NCI-H510A treated with DMSO at 0.1 percent for 48 hours (cell line): ENCODE measurements at places on chromosomes 2 and 18.

DNA sequence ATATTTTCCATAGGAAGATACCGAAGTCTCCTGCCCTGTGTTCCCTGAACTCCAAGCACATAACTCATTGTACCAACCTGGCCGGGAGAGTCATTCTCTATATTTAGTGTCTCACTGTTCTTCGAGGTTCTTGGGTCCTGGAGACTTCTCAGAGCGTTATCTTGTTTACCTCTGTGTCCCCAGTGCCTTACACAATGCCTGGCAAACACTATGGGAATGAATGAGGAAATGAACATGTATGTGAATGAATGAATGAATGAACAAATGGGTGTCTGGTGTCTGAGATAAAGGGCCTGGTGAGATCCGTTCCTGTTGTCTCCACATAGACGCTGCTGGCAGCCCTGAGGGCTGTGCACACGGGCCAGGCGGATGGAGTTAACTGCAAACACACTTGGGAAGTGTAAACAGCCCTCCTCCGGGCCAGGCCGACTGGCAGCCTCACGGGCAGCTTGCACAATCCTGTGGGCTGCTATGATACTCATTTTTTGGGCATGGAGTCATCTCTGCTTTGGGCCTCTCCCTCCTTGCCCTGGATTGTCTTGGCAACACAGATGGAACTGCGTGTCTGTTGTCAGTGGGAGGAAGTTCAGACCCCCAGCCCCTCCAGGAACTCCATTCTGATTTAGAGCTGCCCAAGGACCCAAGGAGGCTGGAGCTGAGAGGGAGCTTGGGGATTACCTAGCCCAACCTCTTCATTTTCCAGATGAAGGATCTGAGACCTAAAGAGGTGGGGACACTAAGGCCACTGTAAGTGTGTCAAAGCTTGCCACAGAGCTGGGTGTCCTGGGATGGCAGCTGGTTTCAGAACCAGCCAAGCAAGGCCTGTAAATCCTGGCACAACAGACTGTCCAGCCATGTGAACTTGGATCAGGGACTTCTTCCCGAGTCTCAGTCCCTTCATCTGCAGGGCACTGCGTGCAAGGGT lies 124.4 kb downstream of the INHBB start:
- DNase-seq = peak; percentile 58

- DNase-seq = no peak
These were observed 303.7 kb upstream of the HS6ST1 start for GRCh38 chr2:128622371-128622770.

- DNase-seq = no peak
These were observed at the start of gene CYS1 for GRCh38 chr2:10079870-10080535. Gene CYS1, minus strand, starts transcription at chr2:10080411. Its CDS starts 188 bp downstream, at chr2:10080223.

- DNase-seq = no peak
These were observed 37.2 kb downstream of the KYNU start for GRCh38 chr2:142914507-142915313.

GRCh38 chr2:37389989-37390765 lies 45.7 kb downstream of the QPCT start:
- peak; percentile 58 for DNase-seq

- DNase-seq = no peak
These were observed 111.4 kb downstream of the DYSF start for GRCh38 chr2:71564790-71565189.

- peak; percentile 56 for DNase-seq
These were observed 80.8 kb downstream of the RTN4 start for GRCh38 chr2:54969295-54969939.

- DNase-seq = no peak
These were observed 235.4 kb downstream of the NDUFA10 start for GRCh38 chr2:239789711-239790110.

DNA sequence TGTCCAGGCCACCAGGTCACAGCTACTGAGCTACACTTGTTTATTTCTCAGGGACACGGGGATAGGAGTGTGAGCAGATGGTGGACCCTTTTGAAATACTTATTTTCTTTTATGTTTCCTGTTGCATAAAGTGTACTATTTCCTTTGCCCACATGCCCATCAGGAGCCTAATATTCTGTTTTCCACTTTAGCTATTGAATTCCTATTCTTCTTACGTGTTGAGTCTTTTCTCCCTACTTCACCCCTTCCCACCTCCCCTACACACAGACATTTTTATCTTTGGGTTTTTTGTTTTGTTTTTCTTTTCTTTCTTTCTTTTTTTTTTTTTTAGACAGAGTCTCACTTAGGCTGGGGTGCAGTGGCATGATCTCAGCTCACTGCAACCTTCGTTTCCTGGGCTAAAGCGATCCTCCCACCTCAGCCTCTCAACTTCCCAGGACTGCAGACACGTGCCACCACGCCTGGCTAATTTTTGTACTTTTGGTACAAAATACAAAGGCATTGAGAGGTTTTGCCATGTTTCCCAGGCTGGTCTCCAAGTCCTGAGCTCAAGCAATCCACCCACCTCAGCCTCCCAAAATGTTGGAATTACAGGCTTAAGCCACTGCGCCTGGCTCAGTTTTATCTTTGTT lies 5.2 kb upstream of the GPR55 start:
- no peak for DNase-seq

DNA sequence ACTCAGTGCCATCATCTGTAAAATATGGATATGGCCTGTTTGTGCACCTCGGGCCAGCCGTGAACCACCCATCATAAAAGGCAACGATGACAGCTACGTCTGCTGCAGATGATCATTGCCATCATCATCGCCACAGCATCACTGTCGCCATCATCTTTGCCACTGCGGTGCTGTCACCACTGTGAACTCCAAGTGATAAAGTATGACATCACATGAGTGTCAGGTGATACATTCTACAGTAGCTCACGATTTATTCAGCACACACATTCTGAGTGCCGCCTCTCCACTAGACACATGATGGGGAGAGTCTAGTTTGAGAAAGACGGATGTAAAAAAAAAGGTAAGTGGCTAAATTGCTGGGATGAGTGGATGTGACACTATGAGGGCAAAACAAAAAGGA lies 755.4 kb upstream of the RAB6C start:
- no peak for DNase-seq

DNA sequence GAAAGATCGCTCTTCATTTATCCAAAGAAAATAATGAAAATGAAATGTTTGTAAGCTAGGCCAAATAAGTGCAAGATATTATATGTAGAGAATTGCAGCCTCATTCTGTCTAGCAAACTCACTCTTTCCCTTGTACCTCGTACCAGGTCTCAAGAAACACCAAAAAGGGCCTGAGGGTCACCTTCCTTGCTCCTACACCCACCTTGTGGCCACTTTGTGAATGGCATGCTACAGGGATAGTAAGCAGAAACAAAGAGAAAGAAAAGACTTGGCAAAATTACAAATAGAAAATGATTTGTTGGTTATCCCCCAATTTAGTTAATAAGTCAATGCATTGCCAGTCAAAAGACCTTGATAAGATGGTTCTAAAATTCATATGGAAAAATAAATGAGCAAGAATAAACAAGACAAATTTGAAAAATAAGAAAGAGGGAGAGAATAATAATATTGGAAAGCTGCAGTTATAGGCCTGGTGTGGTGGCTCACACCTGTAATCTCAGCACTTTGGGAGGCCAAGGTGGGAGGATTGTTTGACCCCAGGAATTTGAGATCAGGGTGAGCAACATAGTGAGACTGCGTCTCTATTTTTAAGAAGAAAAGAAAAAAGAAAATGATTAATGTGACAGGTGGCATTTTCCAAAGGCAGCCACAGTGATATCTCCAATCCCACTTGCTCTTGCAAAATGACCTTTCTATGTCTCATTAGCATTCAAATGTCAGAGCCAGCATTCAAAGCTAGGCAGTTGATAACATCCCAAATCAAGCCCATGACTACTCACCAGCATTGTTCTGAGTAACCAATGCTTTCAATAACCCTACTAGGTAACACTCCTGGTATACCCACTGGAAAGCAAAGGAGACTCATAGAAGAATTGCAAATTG lies 38.8 kb upstream of the BMP10 start:
- DNase-seq = peak; percentile 61

DNA sequence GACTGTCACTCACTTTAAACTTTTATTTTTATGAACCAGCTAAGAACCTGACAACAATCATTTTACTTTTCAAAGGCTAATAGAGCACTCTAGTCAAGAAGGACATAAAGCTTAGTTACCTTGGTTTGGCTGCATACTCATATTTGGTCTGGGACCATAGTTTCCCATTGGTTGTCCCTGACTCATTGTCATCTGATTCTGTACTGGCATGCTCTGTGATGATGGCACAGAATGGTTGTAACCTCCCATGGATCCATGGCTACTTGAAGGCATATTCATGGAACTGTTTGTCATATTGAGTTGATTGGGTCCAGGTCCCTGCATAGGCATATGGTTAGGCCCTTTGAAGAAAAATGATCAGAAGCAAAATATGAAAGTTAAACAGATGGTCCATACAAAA lies 37.9 kb downstream of the SS18 start:
- no peak for DNase-seq

DNA sequence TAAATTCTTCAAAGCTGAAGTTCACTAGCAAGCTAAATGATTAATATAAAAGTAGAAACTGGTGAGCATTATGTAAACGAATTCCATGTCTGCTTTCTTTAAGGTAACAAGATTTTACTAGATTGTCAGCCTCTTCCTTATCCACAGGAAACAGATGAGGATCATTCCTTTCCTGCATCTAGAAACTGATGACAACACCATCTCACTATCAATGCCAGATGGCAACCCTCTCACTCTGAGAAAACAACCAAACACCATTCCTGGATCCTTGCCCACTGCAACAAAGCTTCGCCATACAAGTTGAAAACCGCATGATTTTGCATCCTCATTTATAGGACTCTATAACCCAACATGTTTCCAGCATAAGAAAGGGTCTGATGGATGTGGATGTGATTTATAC lies 122.9 kb downstream of the ZNF521 start:
- no peak for DNase-seq

GRCh38 chr18:5620289-5620688 lies 76.5 kb upstream of the EPB41L3 start:
- DNase-seq = no peak

DNA sequence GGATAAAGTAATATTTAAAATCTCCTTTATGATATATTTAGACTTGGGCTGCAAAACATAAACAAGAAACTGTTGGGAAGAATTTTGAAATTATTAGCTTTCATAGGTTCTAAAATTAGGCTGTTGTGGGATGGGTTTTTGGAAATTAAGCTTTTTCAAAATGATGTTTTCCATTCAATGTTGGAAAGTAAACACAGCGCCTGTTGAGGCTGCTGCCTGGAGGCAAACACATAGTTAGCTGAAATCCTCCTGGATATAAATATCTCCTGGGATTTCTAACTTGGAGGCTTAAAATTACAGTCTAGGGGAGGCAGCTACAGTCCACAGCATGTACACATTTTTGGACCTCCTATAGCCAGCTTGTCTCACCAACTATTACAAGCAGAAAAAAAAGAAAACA lies 197.3 kb downstream of the DCC start:
- no peak for DNase-seq
